ENCODE measurements at places on chromosomes 3 and 15.

GRCh38 chr15:68277131-68277602 lies 378 bp upstream of the FEM1B start:
- no peak for DNase-seq

GRCh38 chr3:192481638-192482037 lies 245.7 kb downstream of the FGF12 start:
- DNase-seq, result no peak

DNA sequence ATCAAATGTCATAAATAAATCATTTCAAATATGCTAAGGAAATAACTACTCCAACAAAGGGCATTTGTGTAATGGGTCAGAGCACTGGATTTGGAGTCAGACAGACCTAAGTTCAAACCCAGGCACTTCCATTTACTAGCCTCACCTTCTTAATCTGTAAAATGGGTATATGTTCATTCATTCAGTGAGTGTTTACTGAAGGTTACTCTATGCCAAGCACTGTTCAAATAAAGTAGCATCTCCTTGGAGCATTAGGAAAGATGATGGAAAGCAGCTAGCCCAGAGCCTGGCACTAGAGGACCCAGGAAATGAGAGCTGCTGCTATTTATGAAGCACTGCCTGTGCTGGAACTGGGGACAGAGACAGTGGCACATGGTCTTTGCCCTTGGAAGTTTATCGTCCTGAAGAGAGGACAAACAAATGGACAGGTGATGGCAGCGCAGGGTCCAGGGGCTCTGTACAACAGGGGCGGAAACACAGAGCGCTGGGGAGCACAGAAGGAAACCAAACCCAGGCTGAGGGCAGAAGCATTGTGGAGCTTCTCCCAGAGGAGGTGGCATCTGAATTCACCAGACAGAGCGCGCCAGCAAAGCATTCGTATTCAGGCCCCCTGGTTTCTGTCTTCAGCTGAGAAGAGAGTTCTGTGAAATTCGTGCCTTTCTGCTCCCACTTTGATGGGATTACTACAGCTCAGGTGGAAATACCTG lies 19.0 kb downstream of the TM4SF4 start:
- DNase-seq, result no peak

- no peak for DNase-seq
Measured at GRCh38 chr3:186342197-186342596, 19.8 kb downstream of the DGKG start.

GRCh38 chr3:141368062-141368924 lies at the start of gene ZBTB38:
ZBTB38 (plus strand) TSS chr3:141368504; CDS start chr3:141442389, 73,885 bp downstream.
- no peak for DNase-seq

DNA sequence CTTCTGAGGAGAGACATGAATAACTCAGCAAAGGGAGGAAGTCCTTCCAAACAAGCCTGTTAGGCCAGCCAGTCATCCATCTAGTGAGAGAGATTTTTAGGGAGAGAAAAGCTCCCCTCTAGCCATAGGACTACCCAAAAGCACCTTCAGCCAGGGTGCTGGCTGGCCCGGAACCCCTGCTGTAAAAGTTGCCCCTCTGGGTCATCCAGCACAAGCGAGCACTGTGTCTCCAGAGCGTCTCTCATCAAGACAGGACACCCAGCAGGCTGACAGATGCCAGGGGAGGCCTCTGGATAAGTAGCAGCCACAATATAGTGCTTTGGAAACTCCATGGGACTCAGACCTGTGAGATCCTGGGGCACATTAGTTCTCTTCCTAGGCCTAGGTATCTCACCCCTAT lies 24.5 kb downstream of the ANXA2 start:
- DNase-seq, result no peak

- DNase-seq, result no peak
Measured at GRCh38 chr15:65326818-65327217, 22.3 kb downstream of the RNU5B-1 start.

- no peak for DNase-seq
Measured at GRCh38 chr15:72609862-72610261, 44.6 kb upstream of the GOLGA6B start.

- DNase-seq, result no peak
Measured at GRCh38 chr3:150210461-150211110, 197.5 kb upstream of the TSC22D2 start.

GRCh38 chr3:143585720-143586456 lies 262.4 kb downstream of the SLC9A9 start:
- no peak for DNase-seq

GRCh38 chr3:150260398-150260710 lies 147.7 kb upstream of the TSC22D2 start:
- no peak for DNase-seq

- DNase-seq, result no peak
Measured at GRCh38 chr15:101177866-101178265, 74.0 kb downstream of the CHSY1 start.

DNA sequence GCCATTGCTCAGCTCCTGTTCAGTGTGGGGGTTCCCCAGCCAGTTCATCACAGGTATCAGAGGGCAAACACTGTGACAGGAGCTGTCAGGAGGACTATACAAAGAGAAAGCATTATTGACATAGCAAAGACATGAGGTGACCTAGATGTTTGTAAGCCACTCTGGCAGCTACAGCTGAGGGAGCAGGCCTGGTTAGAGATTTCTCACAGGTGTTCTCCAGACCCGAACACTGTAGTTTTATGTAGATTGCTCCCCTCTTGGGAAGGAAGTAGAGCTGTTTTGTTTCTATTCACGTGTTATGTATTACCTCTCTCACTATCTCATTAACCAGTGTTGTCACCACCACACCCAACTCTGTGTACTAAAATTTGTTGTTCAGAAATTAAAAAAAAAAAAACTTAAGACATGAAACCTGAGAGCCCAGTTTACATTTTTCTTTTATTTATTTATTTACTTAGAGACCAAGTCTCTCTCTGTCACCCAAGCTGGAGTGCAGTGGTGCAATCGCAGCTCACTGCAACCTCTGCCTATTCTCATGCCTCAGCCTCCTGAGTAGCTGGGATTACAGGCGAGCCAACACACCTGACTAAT lies 123.7 kb downstream of the RBPMS2 start:
- DNase-seq, result peak; percentile 38

DNA sequence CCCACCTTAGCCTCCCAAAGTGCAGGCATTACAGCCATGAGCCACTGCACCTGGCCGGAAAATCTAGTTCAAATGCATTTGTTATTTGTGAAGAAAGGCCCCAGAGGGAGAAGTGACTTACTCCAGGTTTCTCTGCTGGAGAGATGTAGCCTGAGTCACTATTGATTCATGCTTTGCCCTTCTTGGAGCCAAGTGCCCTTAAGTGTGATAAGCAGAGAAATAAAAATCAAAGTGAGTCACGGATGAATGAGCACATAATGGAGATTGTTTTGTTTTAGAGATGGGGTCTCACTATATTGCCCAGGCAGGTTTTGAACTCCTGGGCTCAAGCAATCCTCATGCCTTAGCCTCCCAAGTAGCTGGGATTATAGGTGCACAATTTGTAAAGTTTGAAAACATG lies 33.1 kb downstream of the CDC25A start:
- no peak for DNase-seq

DNA sequence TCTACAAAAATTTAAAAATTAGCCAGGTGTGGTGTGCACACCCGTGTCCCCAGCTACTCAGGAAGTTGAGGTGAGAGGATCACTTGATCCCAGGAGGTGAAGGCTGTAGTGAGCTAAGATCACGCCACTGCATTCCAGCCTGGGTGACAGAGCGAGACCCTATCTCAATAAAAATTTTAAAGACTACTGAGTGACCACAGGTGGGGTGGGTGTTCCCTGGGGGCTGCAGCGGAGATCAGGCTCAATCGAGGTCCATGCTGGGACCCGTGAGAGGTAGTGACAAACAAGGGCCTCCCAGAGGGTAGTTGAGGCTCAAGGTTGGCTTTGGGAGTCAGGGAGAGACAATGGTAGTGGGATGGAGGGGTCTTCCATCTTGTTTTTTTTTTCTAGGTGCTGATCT lies 38.9 kb upstream of the LIMD1 start:
- no peak for DNase-seq

GRCh38 chr15:60795471-60795870 lies 316.5 kb upstream of the ICE2 start:
- no peak for DNase-seq

DNA sequence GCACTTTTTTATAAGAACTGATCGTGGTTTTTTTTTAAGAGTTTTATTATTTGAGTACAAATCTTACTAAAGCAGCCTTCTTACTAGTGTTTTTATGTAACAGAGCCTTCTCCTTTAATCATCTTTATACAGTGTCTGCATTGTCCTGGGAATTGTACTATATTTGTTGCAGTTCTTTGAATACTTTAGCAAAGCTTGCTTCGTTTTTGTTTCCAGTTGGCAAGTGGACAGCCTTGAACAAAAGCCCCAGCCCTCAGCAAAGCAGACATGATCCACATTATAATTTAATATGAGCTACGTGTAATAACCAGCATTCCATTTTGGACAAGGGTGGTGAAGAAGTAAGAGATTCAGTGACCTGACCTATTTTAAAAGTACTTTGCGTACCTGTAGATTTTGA lies 112.2 kb upstream of the FLNB start:
- DNase-seq, result no peak

GRCh38 chr15:85642065-85642692 lies 152.5 kb downstream of the KLHL25 start:
- DNase-seq, result no peak

DNA sequence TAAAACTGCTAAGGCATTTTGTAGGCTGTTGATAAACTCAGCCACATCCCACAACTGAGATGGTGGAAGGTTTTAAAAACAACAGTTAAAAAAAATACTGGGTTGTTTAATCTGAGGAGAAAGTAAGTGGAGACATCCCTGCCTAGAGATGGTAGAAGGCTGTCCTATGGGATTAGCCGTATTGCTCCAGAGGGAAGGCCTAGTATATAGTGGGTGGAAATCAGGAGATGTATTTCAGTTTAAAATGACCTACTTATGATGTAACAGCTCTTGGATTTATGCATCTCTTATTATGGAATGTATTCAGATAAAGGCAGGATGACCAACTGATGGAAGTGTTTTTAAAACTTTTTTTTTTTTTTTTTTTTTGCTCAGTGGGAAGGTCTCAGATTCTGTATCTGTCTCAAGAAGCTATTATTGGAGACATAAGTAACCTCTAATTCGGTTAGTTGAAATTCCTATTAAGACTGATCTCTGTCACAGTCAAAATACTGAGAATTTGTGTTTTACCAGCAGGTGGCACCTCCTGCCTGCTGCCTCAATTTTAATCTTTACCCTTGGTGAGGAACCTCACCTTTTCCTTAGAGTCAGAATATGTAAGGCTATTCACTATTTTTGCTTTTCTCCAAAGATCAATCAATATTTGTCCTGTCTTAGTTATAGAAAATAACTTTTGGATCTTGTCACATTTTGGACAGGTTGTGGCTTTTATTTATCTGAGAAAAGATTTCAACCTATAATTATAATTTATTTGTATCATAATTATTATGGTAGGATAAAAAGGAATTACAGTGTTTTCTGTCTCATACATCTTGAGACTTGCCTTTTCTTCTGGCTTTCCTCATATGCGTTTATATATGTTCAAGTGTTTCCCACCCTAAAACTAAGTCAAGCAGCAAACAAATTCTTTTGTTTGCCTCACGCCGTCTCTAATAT lies 63.0 kb downstream of the VPS8 start:
- DNase-seq, result peak; percentile 1

DNA sequence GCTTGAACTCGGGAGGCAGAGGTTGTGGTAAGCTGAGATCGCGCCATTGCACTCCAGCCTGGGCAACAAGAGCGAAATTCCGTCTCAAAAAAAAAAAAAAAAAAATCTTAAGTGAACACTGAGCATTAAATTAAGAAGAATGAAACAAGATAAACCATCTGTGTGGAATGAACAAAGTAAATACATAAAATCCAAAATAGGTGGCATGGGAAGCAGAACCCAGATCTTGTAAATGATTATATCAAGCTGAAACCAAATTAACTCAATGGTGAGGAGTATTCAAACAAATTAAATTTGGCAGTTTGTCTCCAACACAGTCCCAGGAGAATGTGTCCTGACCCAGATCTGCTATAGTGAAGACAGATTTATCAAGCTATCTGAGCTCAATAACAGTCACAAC lies 32.1 kb downstream of the STAG1 start:
- peak; percentile 15 for DNase-seq

DNA sequence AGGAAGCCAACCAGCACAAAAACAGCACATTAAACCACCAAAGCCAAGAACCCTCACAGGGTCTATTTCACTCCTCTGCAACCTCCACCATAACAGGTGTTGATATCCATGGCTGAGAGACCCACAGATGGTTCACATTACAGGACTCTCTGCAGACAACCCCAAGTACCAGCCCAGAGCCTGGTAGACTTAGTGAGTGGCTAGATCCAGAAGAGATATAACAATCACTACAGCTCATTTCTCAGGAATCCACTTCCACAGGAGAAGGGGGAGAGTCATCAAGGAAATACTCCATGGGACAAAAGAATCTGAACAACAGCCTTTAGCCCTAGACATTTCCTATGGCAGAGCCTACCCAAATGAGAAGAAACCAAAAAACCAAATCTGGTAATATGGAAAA lies 168.1 kb upstream of the CD96 start:
- DNase-seq, result no peak

GRCh38 chr3:48118322-48118721 lies 69.9 kb downstream of the CDC25A start:
- DNase-seq, result no peak

- DNase-seq, result no peak
Measured at GRCh38 chr3:4568841-4569240, 75.7 kb downstream of the ITPR1 start.
